ENCODE measurements at places on chromosomes 13 and 19.
A peak's percentile ranks its signal among the peaks of the same experiment; 100 is the strongest.

DNA sequence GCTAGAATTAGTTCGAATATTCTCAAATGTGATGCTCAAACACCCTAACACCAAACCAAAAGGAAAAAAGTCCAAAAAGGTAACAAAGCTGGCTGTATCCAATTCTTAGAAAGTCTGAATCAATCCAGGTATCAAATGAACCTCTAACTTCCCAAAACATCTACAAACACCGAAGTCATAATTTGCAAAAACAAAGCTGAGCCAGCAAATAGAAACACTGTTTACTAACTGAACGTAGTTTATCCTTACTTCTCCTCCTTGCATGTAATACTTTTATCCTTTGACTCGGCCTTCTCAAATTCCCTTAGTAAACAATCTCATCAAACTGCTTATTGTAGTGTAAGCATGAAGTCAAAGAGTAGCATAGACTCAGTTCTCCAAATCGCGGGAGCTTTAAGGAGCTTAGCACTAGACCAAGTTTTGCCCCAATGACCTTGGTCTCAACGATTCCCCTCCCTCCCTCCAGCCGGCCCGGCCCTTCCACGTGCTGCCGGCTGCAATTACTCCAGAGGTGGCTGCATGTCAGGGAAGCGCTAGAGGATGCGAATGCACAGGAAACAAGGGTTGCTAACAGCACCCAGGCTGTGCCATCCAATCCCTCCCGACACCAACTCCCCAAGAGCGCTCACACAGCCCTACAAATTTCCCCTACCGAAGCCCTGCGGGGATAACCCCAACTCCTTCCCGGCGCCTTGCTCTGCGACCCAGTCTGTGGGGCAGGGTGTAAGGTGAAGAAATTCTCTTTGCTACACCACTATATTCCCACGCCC, 693 bp downstream of the XPO4 start:
- peak; percentile 5 for DNase-seq

GRCh38 chr13:106155411-106155810, 380.1 kb downstream of the EFNB2 start:
- no peak for DNase-seq

DNA sequence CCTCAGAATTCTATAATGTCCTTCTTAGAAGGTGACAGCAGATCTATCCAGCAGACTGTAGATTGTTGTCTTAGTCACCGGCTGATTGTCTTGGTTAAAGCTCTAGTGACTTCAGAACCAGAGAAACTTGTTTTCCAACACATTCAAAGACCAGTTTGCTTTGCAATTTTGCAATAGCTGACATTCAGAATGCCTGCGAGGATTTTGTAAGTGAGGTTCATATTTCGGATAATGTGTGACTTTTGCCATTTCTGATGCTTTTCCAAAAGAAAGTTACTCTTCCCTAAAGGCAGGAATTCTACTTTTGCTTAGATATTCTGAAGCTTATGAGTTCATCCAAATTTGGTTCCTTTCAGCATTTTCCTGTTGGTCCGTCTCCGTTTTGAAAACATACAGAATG, 13.2 kb downstream of the SPINT2 start:
- no peak for DNase-seq

DNA sequence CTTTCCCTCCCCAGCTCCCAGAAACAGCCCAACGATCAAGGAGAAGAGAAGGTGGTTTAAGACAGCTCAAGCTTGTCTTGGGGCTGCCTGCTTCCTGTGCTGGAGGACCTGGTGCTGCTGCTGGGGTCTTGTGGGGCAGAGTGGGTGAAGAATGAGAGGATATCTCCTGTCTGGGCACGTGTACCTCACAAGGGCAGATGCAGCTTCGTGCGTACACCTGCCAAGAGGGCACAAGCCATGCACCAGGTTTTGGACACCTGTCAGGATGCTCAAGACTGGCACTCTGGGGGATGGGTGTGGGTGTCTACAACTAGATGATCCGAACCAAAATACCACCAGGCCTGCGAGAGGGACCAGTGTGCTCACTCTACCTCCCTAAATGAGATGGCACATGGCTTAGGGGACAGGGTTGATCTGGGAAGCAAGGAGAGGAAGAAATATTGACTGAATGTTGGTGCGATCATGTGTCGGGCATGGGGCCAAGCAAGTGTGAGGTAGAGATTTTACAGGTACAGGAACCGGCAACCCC, 2.2 kb downstream of the CBY2 start:
- no peak for DNase-seq

DNA sequence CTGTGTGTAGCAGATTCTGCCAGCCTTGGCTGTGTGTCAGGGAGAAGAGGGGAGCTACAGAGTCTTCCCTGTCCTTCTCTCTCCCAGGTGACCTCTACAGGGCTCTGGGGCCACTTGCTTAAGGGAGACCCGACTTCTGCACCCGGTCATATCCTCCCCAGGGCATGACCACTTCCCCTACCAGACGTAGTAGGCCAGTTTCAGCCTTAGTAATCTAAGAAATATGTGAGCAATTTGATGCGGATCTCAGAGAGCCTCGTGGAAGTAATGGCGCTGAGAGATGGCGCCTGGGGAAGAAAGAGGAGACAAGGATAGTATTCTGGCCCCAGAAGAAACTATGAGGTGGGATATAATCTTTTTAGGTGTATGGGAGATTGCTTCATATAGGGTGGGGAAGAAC, 41.9 kb downstream of the NFIX start:
- no peak for DNase-seq

DNA sequence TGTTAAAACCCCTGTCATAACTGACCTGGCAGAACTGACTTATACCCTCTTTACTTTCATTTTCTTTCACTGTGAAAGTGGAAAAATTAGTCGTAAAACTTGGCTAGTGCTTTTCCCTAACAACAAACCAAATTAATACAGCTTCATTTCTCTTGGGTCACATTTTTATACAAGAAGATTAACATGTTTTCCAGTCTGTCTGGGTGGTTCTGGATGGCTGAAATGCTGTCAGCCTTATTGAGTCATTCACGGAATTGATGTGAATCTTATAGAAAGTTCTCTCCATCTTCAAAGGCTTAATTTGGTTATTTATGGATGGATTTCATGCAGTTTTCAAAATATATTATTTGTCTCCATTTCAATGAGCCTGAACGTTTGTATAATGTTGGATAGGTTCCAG, 440.0 kb downstream of the KCTD12 start:
- DNase-seq: no peak

DNA sequence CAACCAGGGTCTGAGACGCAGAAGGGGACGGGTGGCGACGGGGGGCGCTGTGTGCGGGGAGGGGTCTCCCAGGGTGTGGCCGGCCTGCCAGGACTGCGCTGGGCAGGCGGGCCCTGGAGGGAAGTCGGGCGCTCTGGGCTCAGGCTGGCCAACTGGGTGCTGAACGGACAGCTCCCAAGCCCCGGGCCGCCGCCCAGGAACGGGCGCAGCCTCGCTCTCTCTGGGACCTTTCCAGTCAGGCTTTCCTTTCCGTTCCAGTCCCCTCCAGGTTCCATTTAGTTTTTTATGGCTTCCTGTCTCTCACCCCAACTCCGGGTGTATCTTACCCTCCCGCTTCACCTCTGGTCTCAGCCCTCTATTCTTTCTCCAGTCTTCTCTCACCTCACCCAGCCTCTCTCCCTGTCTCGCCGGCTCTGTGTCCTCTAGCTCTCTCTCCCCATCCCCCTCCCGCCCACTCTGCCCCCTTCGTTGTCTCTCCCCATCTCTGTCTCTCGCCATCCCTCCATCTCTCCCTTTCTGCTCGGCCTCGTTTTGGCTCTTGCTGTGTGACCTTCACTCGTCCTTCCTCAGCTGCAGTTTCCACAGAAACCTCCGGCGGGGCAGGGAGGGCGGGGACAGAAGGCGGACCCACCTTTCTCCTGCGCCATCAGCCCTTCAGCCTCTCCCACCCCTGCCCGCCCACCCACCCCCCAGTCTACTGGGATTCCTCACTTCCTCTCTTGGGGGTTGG, 3.3 kb upstream of the ATP1A3 start:
- DNase-seq: peak; percentile 30

GRCh38 chr19:2016041-2016807, 710 bp upstream of the BTBD2 start:
- DNase-seq: peak; percentile 91

DNA sequence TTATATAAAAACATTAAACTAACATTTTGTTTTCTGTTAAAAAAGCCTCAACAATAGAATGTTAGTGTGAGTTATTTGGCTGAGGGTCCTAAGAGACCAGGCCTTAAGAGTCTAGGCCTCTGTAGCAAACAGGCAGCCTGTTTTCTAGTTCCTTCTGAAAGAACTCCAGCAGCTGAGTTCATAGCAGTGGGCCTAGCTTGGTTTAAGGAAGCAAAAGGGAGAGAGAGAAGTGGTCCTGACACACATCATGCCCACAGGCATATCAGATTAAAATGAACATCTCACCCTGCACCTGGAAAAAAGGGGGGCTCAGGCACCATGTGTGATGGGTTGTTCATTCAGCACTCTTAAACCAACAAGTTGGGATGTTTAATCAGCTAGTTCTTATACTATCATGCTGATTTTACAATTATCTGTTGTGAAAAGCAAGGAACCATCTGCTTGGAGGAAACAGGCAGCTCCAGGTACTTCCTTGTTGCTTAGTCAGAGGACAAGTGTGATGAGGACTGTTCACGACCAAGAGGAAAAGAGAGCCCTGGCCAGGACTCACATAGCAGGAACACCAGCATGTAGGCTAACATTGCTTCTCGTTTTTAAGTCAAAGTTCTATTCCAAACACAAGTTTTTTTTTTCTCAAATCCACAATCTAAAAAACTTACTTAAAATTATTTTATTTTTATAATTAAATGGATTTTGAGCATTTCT, 81.3 kb upstream of the FRY start:
- no peak for DNase-seq

DNA sequence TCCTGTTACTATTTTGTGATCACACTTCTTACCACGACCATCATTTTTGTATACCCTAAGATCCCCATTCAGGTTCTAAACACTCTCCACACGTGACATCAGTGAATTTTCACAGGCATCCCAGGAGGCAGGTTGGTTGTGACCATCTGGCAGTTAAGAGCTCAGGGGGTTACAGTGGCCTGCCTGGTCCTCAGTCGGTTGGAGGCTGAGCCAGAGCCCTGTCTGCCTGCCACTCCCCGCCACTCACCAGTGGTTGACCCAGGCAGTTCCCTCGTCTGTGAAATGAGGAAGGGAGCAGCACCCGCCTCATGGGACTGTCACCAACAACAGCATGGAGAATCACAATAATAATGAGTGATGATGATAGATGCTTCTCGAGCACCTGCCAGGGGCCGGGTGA, 36.4 kb upstream of the EHD2 start:
- peak; percentile 51 for DNase-seq

DNA sequence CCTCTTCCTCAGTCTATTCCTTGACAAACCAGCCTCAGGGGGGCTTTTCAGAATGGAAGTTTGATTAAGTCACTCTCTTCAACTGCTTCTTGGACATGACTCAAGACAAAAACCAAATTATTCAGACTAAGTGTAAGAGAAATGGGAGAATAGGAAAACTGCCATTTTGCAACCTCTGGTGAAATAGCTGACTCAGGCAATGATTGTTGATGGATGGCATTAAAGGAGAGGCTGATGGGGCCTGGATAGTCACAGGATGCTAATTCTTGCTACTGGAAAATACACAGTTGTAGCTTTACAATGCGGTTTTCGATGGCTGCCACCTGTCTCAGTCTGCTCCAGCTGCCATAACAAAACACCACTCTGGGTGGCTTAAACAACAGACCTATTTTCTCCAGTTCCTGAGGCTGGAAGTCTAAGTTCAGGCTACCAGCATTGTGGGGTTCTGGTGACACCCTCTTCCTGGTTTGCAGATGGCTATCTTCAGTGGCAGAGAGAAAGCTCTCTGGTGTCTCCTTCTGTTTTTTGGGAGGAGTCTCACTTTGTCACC, 6.1 kb downstream of the NOSIP start:
- no peak for DNase-seq

GRCh38 chr13:77544758-77545338, 9.3 kb downstream of the SCEL start:
- no peak for DNase-seq

- DNase-seq: no peak
Measured at GRCh38 chr19:40144151-40144550, 47.1 kb upstream of the MAP3K10 start.

GRCh38 chr13:99559560-99559959, 58.3 kb downstream of the TM9SF2 start:
- no peak for DNase-seq
